Frontal cortex (tissue), 4 donors: ENCODE measurements at places on chromosomes 4 and X. TPM values are rescaled to one million over a fixed set of nuclear protein-coding genes. Genes with fewer than 3 reads are reported as not detected.

DNA sequence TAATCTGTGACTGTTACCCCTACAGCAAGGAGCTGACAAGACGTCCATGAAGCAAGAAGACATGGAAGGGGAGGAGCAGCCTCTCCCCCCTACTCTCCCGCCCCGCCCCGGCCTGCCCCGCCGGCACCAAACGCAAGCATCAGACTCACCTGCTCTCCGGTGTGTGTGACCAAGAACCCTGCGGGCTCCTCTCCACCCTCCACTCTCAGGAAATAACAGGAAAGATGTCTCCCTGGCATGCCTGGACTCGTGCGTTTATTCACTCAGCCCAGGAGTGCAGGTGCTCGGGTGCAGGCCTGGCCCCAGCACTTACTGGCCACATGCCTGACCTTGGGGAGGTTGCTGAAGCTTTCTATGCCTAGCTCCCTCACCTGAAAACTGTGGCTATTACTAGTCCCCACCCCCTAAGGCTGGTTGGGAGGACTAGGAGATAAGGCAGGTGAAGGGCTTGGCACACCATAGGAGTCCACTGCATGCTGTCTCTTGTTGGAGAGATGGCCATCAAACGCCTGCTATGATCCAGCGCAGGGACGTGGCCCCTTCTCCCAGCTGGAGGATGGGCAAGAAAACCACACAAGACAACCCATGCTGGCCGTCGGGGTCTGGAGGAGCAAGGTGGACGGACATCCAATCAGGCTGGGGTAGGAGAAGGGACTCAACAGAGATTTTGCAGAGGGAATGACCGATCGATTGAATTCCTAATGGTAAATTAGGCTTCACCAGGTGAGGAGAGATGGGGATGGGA is 34.9 kb upstream of the CLDN24 start:
- DNase-seq: no peak

- no peak for DNase-seq
These were observed 5.6 kb downstream of the GK2 start for GRCh38 chr4:79402332-79402851.

- no peak for DNase-seq
These were observed 272.9 kb downstream of the CFAP299 start for GRCh38 chr4:80608281-80608980.

- no peak for DNase-seq
These were observed 1130.8 kb downstream of the FAT4 start for GRCh38 chr4:126445596-126445995.

GRCh38 chrX:151396042-151396824 is 773 bp upstream of the VMA21 start:
- peak; percentile 18 for DNase-seq

DNA sequence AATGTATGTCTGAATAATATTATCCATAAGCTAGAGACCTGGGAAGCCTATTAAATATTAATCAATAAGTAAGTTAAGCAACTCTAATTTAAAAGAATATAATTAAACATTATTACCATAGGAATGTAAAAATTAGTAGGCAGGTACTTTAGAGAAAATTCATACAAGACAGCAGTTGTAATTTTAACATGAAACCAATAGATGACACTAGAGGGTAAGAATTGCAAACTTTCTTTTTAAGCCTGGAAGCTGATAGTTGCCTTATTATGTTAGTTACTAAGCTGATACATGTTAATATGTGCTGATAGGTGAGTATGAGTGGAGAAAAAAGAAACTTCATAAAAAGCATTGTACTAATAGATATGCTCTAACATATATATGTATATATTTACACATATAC is 1157.4 kb downstream of the FAM133A start:
- no peak for DNase-seq

DNA sequence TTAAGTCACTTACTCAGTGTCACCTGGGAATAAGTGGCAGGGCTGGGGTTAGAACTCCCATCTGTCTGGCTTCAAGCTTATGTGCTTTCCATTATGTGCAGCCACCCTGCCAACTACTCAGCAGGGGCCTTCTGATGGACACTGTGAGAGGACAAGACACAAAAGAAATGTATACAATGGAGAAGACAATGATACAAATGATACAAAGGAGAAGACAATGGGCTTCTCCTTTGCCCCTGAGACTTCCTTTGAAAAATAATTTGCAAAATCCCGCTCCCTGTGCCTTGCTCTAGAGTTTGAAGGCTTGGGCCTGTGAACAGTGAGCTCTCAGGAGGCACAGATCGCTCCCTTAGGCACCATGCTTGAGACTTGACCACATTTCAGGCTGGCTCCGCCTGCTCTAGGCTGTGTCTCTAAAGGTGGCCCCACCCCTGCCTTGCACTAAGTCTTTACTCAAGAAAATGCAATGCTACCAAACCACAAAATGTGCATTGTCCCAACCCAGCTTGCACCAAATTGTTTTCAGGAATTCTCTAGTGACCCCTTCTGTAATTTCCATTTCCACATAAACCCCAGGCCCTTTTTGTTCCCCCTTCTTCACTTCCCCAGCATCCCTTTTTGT is 27.1 kb upstream of the STX18 start:
- DNase-seq: no peak

DNA sequence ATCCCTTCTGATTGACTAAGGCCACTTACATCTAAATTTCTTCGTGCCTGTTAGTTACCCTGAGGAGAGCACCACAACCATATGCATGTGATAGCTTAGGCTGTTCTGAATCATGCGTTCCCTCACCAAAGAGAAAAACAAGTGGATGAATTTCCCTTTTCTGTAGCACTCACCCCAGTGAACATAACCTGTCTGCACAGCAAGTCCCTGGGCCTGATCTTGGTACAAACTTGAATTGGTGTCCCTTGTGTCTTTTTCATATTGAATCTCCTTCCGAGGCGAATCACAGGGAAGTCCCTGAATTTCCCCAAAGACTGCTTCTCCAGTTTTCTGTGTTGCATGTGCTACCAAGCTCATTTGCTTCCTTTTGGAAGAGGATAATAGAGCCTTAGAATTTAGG is 100.4 kb downstream of the KLHL8 start:
- no peak for DNase-seq

DNA sequence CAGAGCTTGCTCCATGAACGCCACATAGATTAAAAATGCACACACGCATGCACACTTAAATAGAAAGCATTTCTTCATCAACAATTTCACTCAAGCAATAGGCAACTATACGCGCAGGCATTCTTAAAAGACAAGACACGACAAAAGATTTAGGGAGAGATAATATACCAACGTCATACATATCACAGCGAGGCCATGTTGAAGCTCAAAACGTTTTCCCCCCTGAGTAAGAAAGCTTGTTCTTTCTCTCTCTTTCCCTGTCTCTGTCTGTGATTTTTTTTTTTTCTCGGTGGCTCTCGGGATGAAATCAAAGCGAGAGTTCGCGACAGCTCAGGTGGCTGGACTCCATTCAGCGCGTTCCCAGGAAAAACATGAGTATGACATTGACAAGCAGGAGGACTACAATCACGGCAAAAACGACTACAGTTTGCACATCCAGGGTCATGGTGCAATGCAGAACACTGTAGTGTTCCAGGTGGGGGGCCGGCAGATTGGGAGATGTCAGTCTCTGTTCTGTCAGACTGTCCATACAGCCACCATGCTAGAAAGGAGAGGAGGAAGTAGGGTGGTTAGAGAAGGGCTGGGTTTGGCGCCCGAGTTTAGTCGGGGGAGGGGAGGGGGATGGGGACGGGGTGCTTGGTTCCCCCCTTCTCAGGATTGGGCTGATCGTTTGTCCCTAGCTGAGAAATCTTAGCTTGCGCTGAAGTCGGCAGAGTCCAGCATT is 30.7 kb downstream of the ARHGEF9 start:
- no peak for DNase-seq

DNA sequence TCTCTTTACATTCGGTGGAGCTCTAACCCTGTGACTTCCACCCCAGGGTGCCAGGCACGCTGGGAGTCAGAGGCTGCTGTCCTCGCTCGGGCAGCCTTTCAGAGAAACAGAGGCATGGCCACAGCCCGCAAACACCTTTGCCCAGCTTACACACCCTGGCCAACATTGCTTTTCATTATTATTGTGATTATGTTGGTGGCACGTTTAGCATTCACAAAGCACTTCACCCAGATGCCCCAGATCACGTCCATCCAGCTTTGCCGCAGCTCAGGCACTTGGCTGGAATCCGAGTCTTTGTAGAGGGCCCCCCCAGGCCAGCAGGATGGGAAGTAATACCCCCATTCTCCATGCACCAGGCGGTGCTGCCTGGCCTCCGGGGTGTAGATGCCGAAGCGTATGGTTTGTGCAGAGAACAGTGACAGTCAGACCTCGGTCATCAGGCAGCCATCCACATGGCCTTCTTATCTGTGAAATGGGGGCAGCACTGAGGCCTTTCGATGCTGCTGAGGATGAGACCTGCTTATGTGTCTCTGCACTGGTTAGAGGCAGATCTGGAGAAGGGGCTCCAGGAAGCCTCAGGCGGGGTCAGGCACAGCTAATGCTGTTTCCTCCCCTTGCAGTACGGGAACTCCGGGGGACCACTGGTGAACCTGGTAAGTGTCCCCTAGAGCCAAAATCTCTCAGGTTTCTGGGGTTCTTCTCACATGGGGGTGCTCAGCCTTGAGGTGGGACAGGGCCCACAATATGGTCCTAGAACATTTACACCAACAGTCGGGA is 22.3 kb downstream of the HTRA3 start:
- no peak for DNase-seq

GRCh38 chr4:166842795-166843261 is 391.5 kb downstream of the SPOCK3 start:
- DNase-seq: no peak

DNA sequence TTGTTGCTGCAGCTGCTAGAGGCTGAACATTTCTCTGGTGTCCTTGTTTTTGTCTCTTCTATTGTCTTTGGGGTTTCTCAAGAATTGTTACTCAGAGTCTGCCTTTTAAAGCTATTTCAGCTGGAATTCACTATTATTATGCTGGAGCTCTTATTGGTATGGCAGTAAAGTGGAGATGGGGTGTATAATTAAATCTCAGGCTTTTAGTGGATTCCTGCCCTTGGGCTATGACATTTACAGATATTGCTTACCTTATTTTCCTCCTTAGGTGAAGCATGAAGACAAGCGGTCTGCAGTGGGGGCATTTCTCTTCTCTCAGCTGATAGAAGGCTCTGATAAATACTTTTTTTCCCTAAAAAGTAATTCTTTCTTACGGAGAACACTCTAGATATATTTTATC is 1656.6 kb upstream of the IGFBP7 start:
- DNase-seq: no peak

GRCh38 chrX:6227935-6228334 is 732 bp downstream of the NLGN4X start:
- DNase-seq: no peak

- DNase-seq: no peak
These were observed 113.7 kb upstream of the TBL1X start for GRCh38 chrX:9351126-9351525.

The GPM6B gene
- 380 TPM for total RNA-seq

The JADE1 gene
- total RNA-seq: 28.5 TPM

The NDNF gene
- 4.1 TPM for total RNA-seq

The STAP1 gene
- not detected for total RNA-seq
